ENCODE measurements at places on chromosomes 11 and 22. TPM values are rescaled to one million over a fixed set of nuclear protein-coding genes. Genes with fewer than 3 reads are reported as not detected.
A peak's percentile ranks its signal among the peaks of the same experiment; 100 is the strongest.

OR52A1 gene
- not detected for total RNA-seq

PATL1 gene
- total RNA-seq = 14.5 TPM

TSG101 gene
- total RNA-seq = 46.4 TPM

RFPL3 gene
- not detected for total RNA-seq

TYR gene
- total RNA-seq = not detected

EFEMP2 gene
- total RNA-seq = 57.9 TPM

SLC1A2 gene
- 4.7 TPM for total RNA-seq

CDC45 gene
- total RNA-seq = 0.74 TPM

DNA sequence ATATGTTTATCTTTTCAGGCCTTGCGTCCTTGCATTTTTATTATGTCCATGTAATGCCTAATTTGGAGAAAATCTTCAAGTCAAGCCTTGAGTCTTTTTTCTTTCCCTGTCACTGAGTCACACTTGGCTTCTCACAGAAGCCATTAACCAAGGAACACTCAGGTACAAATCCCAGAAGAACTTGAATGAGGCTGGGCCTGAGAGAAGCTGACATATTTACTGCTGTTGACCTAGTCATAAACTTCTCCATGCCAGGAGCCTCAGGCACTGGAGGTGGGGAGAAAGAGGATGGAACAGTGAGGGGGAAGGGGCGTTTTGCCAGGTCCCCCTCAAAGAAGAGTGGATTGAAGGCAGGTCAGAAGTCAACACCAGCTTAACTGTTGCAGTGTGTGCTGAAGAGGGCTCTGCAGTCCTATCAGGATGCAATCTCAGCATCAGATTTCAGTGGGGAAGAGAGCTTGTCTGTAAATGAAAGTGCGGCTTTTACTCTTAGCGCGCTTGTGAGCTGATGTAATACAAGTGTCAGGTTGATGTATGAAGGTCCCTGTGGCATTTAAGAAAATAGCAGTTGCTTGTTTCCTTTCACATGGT, 526.0 kb downstream of the ETS1 start:
- no peaks in the 10 kb centered on the region for H3K36me3 ChIP-seq
- no peak for DNase-seq
- no peaks in the 10 kb centered on the region for H3K27me3 ChIP-seq

- peak overlapping the region; percentile 92 for H3K27ac ChIP-seq
- H3K4me1 ChIP-seq = peaks cover 44% of the 10 kb centered on the region
- no peaks in the 10 kb centered on the region for H3K36me3 ChIP-seq
- DNase-seq = no peak
These were observed 802 bp downstream of the TENM4 start for GRCh38 chr11:79439886-79440570.

DNA sequence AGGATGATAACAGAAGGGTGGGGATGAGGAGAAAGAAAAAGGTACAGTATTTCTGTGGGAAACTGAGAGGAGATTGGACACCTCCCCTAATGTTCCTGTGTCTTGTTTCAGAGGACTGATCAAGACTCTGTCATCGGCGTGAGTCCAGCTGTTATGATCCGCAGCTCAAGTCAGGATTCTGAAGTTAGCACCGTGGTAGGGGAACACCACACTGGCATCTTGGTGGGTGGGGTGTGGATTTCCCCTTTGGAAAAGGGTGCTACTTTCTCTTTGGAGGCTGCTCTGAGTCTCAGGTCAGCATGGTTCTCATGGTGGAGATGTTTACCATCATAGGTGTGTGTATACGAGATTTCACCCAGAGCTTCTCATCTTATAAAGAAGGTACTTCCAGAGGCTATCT, 25.5 kb downstream of the MADD start:
- no peak overlapping the region for H3K4me3 ChIP-seq
- no peaks in the 10 kb centered on the region for H3K27me3 ChIP-seq
- H3K36me3 ChIP-seq = peaks cover 95% of the 10 kb centered on the region

DNA sequence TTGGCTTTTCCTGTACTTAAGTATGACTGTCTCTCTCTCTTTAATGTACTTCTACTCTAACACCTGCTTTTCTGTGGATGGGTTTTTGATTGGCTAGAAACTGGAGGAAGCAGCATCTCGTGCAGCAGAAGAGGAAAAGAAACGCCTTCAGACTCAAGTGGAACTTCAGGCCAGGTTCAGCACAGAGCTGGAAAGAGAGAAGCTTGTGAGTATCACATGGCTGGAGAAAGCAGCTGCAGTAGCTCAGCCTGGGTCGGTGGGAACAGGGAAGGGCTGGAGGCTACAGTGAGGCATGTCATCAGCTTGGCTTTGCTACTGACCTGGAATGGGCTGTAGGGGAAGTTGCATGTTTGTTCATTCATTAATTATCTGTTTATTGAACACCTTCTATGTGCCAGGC, 74.2 kb downstream of the SWAP70 start:
- H3K27ac ChIP-seq = no peak overlapping the region
- no peaks in the 10 kb centered on the region for H3K4me1 ChIP-seq
- no peaks in the 10 kb centered on the region for H3K27me3 ChIP-seq

DNA sequence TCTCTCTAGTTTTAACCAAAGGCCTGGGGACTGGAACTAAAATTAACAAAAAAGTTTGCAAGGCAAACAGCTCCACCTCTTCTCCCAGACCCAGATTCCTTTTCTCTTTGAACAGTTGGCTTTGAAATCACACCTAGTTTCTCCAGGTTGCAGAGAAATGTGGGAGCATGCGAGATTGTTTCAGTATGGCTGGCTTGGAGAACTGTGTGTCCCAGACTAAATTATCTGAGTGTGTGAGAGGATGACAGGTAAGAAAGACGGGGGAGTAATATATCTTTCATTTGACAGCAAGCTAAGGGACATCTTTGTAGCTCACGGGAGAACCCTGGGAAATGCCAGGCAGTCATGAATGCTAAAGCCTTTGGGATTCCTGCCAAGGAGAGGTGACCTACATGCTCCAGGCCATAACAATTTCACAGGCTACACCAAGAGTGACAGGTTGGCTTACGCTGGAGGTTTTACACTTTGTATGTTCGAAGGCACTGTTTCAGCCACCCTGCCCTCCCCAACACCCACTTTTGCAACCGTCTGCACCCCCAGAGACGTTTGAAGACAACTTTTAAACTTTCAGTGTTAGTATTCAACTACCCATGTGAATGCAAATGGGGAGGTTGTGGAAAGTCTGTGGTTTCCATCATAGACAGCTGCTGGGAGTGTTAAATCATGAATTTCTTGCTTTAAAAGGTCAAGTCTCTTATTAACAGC, 109.3 kb upstream of the SNX19 start:
- H3K4me1 ChIP-seq = no peaks in the 10 kb centered on the region
- no peaks in the 10 kb centered on the region for H3K27me3 ChIP-seq
- H3K27ac ChIP-seq = no peak overlapping the region

DNA sequence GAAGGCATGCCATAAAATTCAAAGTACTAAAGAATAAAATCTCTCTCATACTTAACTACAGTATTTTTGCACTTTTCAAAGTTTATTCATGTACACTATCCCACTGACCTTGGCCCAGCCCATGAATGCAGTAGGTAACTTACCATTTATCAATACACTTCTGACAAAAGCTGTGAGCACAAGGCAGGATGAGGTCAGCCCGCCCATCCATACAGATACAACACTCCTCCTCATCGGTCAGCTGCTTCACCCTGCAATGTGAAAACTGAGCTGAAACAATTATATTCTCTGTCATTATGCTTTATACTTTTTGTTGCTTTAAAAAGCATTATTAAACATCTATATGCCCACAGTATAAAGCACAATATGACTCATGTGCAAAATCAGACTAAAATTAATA, 22.1 kb downstream of the RNF141 start:
- no peaks in the 10 kb centered on the region for H3K36me3 ChIP-seq
- H3K27me3 ChIP-seq = no peaks in the 10 kb centered on the region
- no peak overlapping the region for H3K27ac ChIP-seq
- peaks cover 40% of the 10 kb centered on the region for H3K4me1 ChIP-seq
- no peak for DNase-seq

- no peak overlapping the region for H3K4me3 ChIP-seq
- H3K36me3 ChIP-seq = no peaks in the 10 kb centered on the region
- peak; percentile 74 for DNase-seq
- H3K27me3 ChIP-seq = no peaks in the 10 kb centered on the region
These were observed 59.6 kb upstream of the THY1 start for GRCh38 chr11:119482521-119483011.

DNA sequence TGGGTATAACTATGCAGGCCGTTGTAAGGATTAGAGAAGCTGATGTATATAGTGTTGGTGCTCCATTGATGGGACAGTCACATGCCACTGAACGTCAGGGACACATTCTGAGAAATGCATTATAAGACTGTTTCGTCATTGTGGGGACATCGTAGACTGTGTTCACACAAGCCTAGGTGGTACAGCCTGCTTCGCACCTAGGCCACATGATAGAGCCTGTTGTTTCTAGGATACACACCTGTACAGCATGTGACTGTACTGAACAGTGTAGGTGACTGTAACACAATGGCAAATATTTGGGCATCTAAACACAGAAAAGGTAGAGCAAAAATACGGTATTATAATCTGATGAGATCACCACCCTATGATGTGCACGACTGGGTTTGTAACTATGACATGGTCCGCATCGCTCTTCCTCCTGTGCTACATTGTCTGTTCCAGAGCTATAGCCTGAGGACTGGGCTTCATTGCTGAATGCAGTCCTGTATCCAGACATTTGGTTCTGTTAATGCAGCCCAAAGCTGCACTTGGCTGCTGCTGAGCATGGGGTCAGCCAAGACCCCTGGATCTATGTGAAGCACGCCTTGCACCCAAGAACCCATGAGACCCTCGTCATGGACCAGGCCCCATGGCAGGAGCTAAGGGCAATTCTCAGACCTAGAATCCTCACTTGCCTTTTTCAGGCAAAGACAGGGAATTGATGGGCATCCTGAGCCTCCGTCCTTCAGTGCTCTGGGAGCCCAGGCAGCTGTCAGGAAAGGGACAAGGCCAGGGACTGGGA, 51.1 kb upstream of the THY1 start:
- peaks cover 10% of the 10 kb centered on the region for H3K4me1 ChIP-seq
- H3K4me3 ChIP-seq = no peak overlapping the region
- peak; percentile 52 for DNase-seq
- H3K36me3 ChIP-seq = no peaks in the 10 kb centered on the region

DNA sequence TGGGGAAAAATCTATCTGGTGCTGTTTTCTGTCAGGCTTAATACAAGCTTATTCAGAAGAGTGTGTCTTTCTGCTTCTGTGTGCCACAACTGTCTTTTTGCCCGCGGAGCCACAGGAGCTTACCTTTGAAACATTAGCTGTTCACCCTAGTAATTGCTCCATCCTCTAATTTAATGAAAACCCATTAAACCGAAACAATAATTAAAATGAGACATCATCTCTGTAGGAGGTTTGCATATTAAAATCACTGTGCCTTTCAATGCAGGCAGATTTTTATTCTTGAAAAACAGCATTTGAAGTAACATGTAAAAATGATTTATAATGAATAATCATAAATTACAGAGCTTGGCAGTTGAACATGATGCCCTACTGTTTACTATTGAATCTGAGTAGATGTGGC, 102.3 kb downstream of the NELL1 start:
- DNase-seq = no peak
- no peaks in the 10 kb centered on the region for H3K36me3 ChIP-seq
- H3K27ac ChIP-seq = no peak overlapping the region
- no peak overlapping the region for H3K4me3 ChIP-seq

DNA sequence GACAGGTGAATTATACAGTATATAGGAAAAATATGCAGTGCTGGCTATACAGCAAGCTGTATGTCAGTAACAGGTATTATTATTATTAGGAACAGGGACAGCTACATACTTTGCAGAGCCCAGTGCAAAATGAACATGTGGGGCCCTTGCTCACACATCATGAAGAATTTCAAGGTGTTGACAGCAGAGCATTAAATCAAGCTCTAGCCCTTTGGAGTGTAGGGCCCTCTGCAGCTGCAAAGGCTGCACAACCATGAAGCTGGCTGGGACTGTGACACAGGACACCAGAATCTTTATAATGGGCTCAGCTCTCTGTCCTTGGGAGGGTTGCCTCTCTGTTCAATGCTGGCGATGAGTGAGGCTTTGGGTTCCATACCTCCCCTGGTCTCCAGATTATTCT, 44.9 kb upstream of the DAGLA start:
- no peaks in the 10 kb centered on the region for H3K36me3 ChIP-seq
- no peak overlapping the region for H3K27ac ChIP-seq
- no peaks in the 10 kb centered on the region for H3K27me3 ChIP-seq
- DNase-seq = no peak

- no peaks in the 10 kb centered on the region for H3K27me3 ChIP-seq
- H3K4me3 ChIP-seq = no peak overlapping the region
- H3K27ac ChIP-seq = peak overlapping the region; percentile 3
These were observed 1.6 kb downstream of the SMIM38 start for GRCh38 chr11:69157156-69157821.

DNA sequence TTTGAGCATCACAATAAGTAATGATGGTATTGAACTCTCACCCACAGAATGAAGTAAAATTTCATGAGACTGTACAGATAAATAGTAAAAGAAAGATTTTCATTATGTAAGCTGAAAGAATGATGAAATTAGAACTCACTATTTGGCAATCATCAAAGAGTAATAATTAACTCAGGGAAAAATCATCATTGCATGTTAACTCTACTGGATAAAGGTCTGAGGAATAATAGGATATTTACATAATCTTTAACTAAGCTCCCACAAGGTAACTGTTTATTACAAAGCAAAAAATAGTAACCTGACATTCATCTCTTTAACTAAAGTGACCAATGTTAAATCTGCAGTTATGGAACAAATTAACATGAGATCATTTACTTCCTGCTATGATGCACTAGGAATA, 739.9 kb downstream of the FAM181B start:
- no peaks in the 10 kb centered on the region for H3K36me3 ChIP-seq
- DNase-seq = no peak
- H3K4me3 ChIP-seq = no peak overlapping the region

DNA sequence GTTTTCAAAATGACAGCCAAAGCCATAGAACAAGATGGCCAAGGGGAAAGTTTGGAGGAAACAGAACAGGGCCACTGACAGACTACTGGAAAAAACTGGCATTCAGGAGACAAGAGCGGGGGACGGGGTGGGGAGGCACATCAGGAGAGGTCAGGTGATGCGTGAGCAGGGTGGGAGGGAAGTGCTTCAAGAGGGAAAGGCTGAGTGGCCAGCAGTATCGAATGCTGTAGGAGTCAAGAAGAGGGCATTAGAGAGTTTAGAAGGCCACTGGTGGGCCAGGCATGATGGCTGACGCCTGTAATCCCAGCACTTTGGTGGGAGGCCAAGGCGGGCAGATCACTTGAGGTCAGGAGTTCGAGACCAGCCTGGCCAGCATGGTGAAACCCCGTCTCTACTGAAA, 8.2 kb downstream of the GTPBP1 start:
- no peak for DNase-seq
- H3K36me3 ChIP-seq = no peaks in the 10 kb centered on the region
- H3K27me3 ChIP-seq = no peaks in the 10 kb centered on the region
- no peak overlapping the region for H3K4me3 ChIP-seq
- H3K27ac ChIP-seq = no peak overlapping the region
- peaks cover 63% of the 10 kb centered on the region for H3K4me1 ChIP-seq

GRCh38 chr22:45531441-45532234, 29.0 kb downstream of the FBLN1 start:
- H3K36me3 ChIP-seq = no peaks in the 10 kb centered on the region
- peaks cover 74% of the 10 kb centered on the region for H3K4me1 ChIP-seq
- no peaks in the 10 kb centered on the region for H3K27me3 ChIP-seq
- no peak for DNase-seq
- no peak overlapping the region for H3K4me3 ChIP-seq

All from vagina (tissue), 2 donors.